ENCODE measurements at places on chromosomes 3 and 15. TPM values are rescaled to one million over a fixed set of nuclear protein-coding genes. Genes with fewer than 3 reads are reported as not detected.

The AGTR1 gene
- total RNA-seq: not detected

DNA sequence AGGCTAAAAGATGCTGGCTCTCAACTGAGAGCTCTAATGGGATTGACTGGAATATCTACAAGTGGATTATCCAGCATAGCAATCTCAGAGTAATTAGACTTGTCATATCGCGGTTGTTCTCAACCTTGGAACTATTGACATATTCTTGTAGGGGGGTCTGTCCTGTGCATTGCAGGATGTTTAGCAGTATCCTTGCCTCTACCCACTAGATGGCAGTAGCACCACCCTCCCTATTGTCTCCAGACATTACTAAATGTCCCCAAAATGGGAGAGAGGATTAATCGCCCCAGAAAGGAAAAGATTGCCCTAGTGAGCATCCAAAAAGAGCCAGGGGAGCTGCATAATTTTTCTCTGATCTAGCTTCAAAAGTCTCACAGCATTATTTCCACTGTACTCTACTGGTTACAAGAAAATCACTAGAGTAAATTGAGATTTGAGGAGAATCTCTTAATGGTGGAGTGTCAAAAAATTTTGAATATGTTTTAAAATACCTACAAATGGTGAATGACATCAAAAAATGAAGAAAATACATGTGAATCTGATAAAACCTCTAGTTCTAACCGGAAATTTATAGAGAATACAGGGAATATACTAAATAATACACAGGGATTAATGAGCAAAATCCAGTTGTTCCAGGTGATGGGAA lies 388.2 kb upstream of the AGTR1 start:
- no peaks in the 10 kb centered on the region for H3K4me1 ChIP-seq
- H3K27me3 ChIP-seq: no peaks in the 10 kb centered on the region
- peak; percentile 52 for DNase-seq

The MRAS gene
- 5.9 TPM for total RNA-seq

The FAM43A gene
- 33.5 TPM for total RNA-seq

The CHRNA7 gene
- total RNA-seq: 2.3 TPM

The BFSP2 gene
- not detected for total RNA-seq

- H3K36me3 ChIP-seq: no peaks in the 10 kb centered on the region
- H3K4me3 ChIP-seq: no peak overlapping the region
- H3K4me1 ChIP-seq: peaks cover 3% of the 10 kb centered on the region
- DNase-seq: no peak
- peaks cover 1% of the 10 kb centered on the region for H3K27me3 ChIP-seq
- H3K27ac ChIP-seq: no peak overlapping the region
Observed at GRCh38 chr15:86135041-86135440, 55.4 kb downstream of the AGBL1 start.

The CSPG5 gene
- 0.23 TPM for total RNA-seq

DNA sequence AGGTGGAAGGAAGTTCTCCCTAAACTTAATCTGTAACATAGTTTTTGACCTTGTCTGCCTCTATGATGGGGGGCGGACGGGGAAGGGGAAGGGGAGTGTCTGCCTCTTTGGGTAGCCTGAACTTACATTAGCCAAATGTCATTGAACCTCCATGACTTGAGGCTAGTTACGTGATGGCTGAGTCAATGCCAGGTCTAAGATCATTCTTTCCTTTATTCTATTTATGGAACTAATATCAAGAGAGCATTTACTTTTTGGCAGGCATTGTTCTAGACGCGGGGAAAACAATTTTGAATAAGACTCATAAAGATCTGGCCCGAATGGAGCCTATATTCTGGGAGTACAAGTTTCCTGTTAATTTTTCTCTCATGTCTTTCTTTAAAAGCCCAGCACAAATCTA lies 340.7 kb upstream of the C2CD4B start:
- peaks cover 32% of the 10 kb centered on the region for H3K4me1 ChIP-seq
- no peaks in the 10 kb centered on the region for H3K27me3 ChIP-seq
- H3K36me3 ChIP-seq: no peaks in the 10 kb centered on the region
- DNase-seq: no peak

The TF gene
- 3.9 TPM for total RNA-seq

DNA sequence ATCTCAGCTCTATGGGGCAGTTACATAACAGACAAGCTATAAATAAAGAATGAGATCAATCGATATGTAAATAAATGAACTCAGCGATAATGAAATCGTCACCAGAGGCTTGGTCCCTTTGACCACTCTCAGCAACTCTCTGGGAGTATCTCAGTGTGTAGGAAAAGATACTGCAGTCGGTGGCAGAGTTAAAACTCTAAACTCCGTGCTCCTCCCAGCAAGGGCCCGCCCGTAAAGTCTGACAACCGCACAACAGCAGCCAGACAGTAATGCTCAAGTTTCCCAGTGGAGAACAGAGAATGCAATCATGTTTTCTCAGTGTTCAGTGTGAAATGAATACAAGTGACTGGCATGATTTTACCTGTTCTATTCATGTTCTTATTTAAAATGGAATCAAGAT lies 28.3 kb upstream of the IGF1R start:
- H3K27ac ChIP-seq: no peak overlapping the region
- DNase-seq: no peak
- no peak overlapping the region for H3K4me3 ChIP-seq
- H3K27me3 ChIP-seq: no peaks in the 10 kb centered on the region
- no peaks in the 10 kb centered on the region for H3K36me3 ChIP-seq

The TUSC7 gene
- total RNA-seq: not detected

The DMXL2 gene
- 33.1 TPM for total RNA-seq

- H3K4me3 ChIP-seq: no peak overlapping the region
- H3K36me3 ChIP-seq: no peaks in the 10 kb centered on the region
- H3K27ac ChIP-seq: no peak overlapping the region
Observed at GRCh38 chr3:78757731-78758130, 1010.1 kb downstream of the ROBO1 start.

GRCh38 chr15:96497951-96498350 lies 167.5 kb downstream of the NR2F2 start:
- no peaks in the 10 kb centered on the region for H3K4me1 ChIP-seq
- no peak for DNase-seq
- no peaks in the 10 kb centered on the region for H3K36me3 ChIP-seq
- H3K27ac ChIP-seq: no peak overlapping the region
- no peaks in the 10 kb centered on the region for H3K27me3 ChIP-seq
